ENCODE measurements at places on chromosomes 2 and 18.

DNA sequence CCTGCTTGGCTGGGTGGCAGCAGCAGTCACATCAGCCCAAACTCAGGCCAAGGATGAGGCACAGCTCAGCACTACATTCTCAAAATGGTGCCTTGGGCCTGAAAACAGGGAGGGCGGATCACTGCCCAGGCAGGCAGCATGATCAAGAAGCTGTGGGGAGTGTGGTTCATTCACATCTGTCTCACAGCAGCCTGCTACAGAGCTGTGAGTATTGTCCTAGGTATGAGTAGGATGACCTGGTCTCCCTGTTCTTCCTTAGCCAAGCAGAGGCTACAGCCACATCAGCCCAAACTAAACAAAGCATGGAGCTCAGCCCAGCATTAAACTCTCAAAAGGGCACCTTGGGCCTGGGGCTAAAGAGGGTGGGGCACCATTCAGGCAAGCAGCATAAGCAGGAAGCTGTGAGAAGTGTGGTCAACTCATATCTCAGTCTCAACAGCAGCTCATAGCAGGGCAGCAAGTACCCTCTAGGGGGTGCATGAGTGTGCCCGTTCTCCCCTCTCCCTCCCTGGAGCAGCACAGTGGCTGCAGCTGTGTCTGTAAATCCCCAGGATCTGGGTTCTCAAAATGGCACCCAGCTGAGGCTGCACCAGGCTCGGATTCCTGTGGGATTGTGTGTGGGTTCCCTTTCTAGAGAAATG, 139.6 kb downstream of the TRABD2A start:
- peak; percentile 16 for DNase-seq

DNA sequence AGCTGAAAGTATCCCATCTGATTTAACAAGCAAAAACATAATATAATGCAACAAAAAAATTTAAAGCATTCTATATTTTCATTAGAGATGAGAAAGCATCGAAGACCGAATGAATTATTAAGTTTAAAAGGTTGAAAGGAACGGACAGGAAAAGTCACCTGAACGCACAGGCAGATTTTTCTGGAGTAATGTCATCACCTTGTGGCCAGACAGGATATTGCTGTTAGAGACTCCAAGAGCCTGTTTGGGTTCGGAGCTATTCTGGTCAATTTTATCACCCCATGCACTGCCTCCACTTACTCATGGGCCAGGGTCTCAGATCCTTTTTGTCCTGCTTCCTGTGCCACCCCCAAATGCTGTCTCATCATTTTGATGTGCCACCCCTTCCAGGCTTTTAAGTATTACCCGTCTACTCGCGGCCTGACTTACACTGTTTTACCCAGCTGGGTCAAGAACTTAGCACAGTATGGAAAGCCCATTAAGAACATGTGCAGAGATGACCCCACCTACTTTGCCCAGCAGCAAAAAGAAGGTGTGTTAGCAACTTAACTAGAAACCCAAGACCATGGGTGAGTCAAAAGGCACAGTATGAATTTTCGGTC, 27.3 kb downstream of the GKN2 start:
- peak; percentile 34 for DNase-seq

GRCh38 chr18:76803814-76804213, 18.5 kb upstream of the ZNF236 start:
- peak; percentile 64 for DNase-seq

GRCh38 chr18:2919600-2919999, 72.8 kb downstream of the EMILIN2 start:
- DNase-seq, result no peak

GRCh38 chr18:5030636-5031035, 166.4 kb downstream of the AKAIN1 start:
- no peak for DNase-seq

GRCh38 chr2:217118559-217119284, 258.9 kb upstream of the TNP1 start:
- DNase-seq, result no peak

GRCh38 chr2:179307616-179308371, 43.2 kb upstream of the SESTD1 start:
- DNase-seq, result no peak

DNA sequence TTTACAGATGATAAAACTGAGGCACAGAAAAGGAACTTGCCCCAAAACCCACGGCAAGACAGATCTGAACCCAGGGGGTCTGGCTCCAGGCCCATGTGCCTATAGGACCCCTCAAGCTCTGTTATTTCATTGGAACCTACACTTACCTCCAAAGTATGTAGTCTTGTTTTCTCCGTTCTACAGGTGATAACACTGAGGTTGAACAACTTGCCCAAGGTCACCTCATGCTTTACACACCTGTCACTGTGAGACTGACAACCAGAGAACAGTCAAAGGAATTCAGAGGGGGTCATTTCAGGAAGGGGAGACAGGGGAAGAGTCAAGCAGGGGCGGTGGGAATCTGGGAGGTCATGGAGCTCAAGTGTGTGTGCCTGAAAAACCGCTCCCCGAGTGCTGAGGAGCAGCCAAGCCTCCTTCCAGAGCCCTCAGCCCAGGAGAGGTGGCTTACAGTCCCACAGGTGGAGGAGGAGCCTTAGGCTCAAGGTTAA, 47.7 kb downstream of the SERTAD2 start:
- no peak for DNase-seq

GRCh38 chr2:68203587-68203986, 45.9 kb downstream of the PNO1 start:
- DNase-seq, result peak; percentile 59

DNA sequence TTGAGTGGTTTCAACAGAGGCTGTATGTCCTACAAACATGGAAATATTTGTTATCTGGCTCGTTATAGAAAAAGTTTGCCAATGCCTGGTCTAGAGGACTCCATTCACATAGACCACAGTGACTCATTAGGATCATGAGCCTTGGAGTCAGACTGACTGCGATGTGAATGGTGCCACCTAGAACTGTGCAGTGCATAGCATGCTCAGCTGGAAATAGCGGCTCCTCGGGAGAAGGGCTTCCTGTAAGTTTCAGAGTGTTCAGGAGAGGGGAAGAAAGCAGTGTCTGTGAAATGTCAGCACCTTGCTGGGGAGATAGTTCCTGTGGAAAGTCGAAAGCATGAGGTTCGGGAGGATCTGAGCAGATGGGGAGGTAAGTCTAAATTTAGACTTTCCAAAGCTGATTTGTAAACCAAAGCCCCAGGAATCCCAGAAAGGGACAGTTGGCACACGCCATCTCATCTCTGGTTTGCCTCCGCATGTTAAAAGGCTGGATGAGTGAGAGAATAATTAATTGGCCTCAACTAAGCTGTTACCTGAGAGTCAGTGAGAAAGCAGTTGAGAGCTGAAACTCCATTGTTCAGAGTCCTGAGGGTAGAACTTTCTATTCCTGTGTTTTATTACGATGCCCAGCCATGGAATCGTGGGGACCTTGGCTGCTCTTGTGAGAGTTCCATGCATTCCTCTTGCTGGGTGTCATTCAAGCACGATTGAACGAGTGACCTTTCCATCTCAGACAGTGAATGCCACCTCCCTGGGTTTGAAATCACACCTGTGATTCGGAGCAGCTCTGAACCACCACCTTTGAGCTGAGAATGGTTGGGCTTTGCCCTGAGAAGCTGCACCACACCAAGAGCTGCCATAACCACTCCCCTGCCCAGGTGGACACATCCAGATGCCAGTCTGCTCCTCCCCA, 99.5 kb downstream of the MAPK4 start:
- no peak for DNase-seq

DNA sequence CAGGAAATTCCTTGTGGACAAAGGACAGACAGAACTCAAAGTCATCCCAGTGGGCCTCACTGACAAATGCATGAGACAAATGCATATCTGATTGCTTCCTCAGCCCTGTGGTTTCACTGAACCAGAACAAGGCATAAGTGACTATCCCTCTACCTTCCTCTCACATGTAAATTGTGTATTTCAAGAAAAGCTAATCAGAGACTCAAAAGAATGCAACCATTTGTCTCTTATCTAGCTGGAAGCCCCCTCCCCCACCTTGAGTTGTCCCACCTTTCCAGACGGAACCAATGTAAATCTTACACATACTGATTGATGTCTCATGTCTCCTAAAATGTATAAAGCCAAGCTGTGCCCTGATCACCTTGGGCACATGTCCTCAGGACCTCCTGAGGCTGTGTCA, 102.0 kb upstream of the TMEM200C start:
- no peak for DNase-seq

DNA sequence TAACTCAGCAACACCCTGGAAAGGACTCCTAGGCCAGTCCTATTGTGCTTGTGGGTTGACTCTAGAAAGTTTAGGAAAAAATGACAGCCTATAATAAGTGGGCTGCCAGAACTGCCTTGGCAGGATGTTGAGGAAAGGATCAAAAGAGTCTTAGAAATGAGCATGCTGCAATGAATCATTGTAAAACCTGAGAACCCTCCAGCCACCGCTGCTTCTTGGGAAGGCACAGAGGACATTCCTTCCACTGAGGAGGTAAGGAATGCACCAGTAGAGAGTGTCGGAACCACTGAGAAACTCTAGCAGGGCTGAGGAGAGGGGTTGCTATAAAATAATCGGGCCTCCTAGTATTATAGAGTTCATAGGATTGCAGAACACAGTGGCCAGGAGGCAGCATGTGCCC, 146.7 kb upstream of the SMIM21 start:
- no peak for DNase-seq

DNA sequence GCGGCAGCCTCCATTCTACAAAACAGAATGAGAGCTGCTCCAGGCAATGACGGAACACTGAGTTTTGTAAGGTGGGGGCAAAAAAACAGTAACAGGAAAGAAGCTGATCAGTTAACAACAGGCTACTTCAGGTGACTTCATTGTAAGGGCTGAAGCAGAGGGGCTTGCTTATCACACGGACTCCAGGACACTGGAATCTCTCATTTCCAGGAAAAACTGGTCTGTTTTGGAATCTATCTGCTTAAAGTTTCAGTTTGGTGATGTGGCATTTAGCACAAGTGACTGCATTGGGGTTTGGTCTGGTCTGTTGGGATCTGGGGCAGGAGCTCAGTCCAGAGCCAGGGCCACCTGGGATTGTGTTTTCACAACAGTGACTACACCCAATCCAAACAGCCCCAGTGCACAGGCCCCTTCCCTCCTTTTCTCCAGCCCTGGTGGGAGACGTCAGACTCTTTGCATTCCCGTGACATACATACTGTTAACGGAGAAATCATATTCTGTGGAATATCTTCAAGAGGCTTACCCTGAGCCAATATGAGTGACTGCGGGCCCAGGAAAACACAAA, 14.1 kb downstream of the AMER3 start:
- DNase-seq, result no peak

GRCh38 chr2:40783704-40784103, 331.8 kb upstream of the SLC8A1 start:
- no peak for DNase-seq

DNA sequence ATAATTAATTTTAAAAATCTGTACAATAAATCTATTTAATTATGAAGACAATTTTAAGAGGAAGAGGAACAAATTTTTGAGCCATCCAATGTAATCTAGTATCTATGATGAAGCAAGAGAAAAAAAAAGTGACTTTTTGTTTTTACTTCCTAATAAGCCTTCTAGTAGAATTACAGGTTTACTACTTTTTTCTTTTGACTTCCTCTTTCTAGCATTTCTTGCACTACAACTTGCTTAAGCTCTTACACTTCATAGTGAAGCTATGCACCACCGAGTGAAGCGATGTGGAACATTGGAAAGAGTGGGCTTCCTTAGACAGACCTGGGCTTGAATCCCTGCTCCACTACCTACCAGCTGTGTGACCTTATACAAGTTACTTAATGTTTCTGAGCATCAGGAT, 2.1 kb downstream of the SERPINB2 start:
- DNase-seq, result no peak

Measured in GM19239 (cell line).